Ovary (tissue), 10 donors: ENCODE measurements at places on chromosomes 3 and 15. TPM values are rescaled to one million over a fixed set of nuclear protein-coding genes. Genes with fewer than 3 reads are reported as not detected.

The RETNLB gene
- not detected for total RNA-seq

The PLA2G4E gene
- not detected for total RNA-seq

GRCh38 chr3:136184703-136185102, 11.4 kb downstream of the MSL2 start:
- H3K36me3 ChIP-seq, result no peaks in the 10 kb centered on the region
- peaks cover 23% of the 10 kb centered on the region for H3K4me1 ChIP-seq
- no peak overlapping the region for H3K4me3 ChIP-seq
- H3K27ac ChIP-seq, result no peak overlapping the region

DNA sequence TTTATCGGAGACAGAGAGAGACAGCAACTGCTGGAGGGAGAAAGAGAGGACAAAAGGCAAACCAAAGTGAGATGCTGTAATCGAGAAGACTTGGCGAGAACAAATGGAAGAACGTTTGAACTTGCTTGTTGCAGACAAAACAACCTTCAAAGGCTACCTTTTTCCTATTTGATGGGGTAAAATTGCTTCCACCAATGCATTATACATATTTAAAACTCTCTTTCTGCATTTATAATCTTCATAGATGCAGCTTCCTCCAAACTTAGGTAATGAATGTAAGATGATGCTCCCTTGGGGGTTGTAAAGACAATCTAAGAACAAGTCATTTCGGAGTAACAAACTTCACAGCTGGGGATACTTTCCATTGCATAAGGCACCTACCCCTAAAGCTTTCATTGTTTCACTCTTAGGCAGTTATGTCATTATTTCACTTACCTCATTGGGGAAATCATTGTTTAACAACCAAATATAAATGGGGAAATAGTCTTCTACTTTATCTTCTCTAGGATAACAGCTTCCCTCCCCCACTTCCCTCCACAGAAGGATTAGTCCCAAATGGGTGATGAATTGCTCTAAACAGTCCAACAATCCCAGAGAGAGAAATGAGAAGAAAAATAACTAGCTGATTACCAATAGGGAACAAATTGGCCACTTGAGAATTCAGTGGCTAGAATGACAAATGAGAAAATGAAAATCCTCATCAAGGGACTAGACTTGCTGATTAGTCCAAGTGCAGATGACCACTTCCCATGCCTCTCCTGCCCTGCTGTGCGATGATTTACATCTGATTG, 269.8 kb upstream of the ADAMTS9 start:
- H3K27ac ChIP-seq, result no peak overlapping the region
- DNase-seq, result no peak
- no peaks in the 10 kb centered on the region for H3K36me3 ChIP-seq
- peaks cover 5% of the 10 kb centered on the region for H3K4me1 ChIP-seq
- no peaks in the 10 kb centered on the region for H3K27me3 ChIP-seq

DNA sequence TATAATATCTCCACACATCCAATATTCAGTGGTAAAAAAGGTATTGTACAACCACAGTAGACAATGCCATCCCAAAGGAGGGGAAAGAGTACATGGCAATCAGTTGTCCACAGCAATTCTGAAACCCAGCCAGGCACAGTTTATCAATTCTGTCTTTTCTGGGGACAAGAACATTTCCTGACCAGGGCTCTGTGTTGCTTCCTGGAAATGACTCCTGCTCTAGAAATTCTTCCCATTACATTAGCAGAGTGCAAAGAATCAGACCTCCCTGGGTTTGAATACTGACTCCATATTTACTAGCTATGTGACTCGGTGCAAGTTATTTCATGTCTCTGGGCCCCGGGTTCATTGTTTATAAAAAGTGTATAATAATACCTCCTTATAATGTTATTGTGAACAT, 220.4 kb upstream of the CFAP20DC start:
- DNase-seq, result no peak
- no peaks in the 10 kb centered on the region for H3K27me3 ChIP-seq
- H3K27ac ChIP-seq, result no peak overlapping the region
- no peaks in the 10 kb centered on the region for H3K36me3 ChIP-seq
